Neural progenitor cell (in vitro differentiated cells): ENCODE measurements at places on chromosomes 5 and 9. TPM values are rescaled to one million over a fixed set of nuclear protein-coding genes. Genes with fewer than 3 reads are reported as not detected.

Gene ADAMTS12
- 15.6 and 16.7 TPM in 2 replicates for total RNA-seq

Gene TRPM3
- 34.2 and 37.2 TPM in 2 replicates for total RNA-seq

GRCh38 chr5:124056991-124057723 is 545.2 kb downstream of the CSNK1G3 start:
- no peaks in the 10 kb centered on the region for H3K27me3 ChIP-seq
- no peak for DNase-seq
- no peak overlapping the region for H3K27ac ChIP-seq
- peaks cover 4% of the 10 kb centered on the region for H3K4me1 ChIP-seq
- no peak overlapping the region for H3K4me3 ChIP-seq

DNA sequence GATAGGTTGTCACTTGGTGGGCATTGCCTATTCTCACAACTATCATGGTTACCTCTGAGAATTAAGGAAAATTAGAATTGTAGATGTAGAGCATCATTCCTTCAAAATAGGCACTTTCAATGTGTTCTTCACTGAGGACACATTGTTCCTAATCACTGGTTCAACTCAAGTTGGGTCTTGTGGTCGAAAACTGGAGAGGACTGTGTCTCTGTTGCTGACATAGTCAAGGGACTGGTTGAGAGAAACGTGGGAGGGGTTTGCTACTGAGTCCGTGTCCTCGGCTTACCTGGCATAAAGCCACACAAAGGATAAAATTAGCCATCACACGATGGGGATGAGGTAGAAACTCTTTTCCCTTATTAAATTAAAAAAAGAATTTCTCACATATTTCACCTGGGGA is 205.9 kb upstream of the CD180 start:
- no peak overlapping the region for H3K27ac ChIP-seq
- no peaks in the 10 kb centered on the region for H3K4me1 ChIP-seq
- no peak overlapping the region for H3K4me3 ChIP-seq
- H3K27me3 ChIP-seq = no peaks in the 10 kb centered on the region
- H3K36me3 ChIP-seq = no peaks in the 10 kb centered on the region
- no peak for DNase-seq
